ENCODE measurements at places on chromosomes 2 and 18. TPM values are rescaled to one million over a fixed set of nuclear protein-coding genes. Genes with fewer than 3 reads are reported as not detected.

The RNF144A gene
- 73.9 TPM for total RNA-seq

The L3MBTL4 gene
- total RNA-seq: 0.07 TPM

The MYO3B gene
- total RNA-seq: 3.8 TPM

The ZNF514 gene
- 12.3 TPM for total RNA-seq

The C2orf15 gene
- total RNA-seq: 1.7 TPM

- H3K4me1 ChIP-seq: peaks cover 14% of the 10 kb centered on the region
- no peaks in the 10 kb centered on the region for H3K36me3 ChIP-seq
- no peaks in the 10 kb centered on the region for H3K27me3 ChIP-seq
- peak overlapping the region; percentile 40 for H3K4me3 ChIP-seq
- DNase-seq: peak; percentile 9
Measured at GRCh38 chr2:38907743-38908562, 18.3 kb downstream of the ARHGEF33 start.

DNA sequence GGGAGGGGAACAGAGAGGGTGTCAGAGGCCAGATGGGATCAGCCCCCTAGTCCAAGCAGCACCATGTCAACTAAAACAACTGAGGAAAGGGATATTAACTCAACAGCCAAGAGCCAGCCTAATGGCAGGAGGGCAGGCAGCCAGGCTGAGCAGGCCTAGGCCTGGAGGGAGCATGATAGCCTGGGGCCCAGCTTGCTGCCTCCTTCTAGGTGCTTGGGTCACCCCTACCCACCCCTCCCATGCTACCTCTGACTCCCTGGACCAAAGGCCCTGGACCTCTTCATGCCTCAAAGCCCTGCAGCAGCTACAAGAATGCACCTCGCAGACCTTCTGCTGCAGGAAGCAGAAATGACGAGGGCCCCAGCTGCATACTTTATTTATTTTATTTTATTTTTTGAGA lies 22.1 kb upstream of the TNS1 start:
- H3K4me3 ChIP-seq: no peak overlapping the region
- H3K4me1 ChIP-seq: no peaks in the 10 kb centered on the region
- no peaks in the 10 kb centered on the region for H3K27me3 ChIP-seq
- H3K27ac ChIP-seq: no peak overlapping the region
- DNase-seq: no peak
- no peaks in the 10 kb centered on the region for H3K36me3 ChIP-seq

DNA sequence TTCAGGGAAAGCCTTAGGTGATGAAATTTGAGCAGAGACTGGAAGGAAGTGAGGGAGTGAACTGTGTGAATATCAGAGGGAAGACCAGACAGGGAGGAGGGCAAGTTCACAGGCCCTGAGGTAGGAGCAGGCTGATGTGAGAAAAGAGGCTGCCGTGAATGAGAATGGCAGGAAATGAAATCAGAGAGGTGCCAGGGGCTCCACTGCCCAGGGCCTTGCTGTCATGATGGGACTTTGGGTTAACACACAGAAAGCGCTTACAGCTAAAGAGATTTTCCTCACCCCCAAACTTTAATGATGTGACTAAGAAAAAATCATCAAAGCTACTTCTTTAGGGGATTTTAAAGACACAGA lies 53.8 kb downstream of the MARCHF4 start:
- DNase-seq: no peak
- no peaks in the 10 kb centered on the region for H3K36me3 ChIP-seq
- peak overlapping the region; percentile 44 for H3K27ac ChIP-seq
- no peak overlapping the region for H3K4me3 ChIP-seq
- H3K4me1 ChIP-seq: peaks cover 7% of the 10 kb centered on the region

- DNase-seq: no peak
- peak overlapping the region; percentile 27 for H3K27ac ChIP-seq
- no peaks in the 10 kb centered on the region for H3K27me3 ChIP-seq
- peaks cover 13% of the 10 kb centered on the region for H3K4me1 ChIP-seq
Measured at GRCh38 chr2:112272669-112273068, 2.7 kb upstream of the ZC3H6 start.

DNA sequence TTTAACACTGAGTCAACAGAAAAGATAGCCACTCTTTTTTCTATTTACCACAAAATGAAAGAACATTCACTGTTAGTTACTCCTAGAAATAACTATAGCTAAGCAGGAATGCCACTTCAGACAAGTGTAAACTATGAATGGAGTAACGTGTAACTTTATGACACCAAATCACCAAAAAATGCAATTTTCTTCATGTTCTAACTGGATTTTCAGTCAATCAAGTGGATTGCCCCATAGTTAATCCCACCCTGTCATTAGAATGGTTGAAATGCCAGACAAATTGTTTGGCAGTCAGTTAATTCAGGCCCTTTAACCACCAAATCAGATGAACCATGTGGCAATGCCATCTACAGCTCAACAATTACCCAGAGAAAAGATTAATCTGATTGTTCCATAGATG lies 9.9 kb downstream of the EPHA4 start:
- H3K4me3 ChIP-seq: no peak overlapping the region
- no peak for DNase-seq
- no peaks in the 10 kb centered on the region for H3K36me3 ChIP-seq
- H3K27ac ChIP-seq: no peak overlapping the region
- peaks cover 5% of the 10 kb centered on the region for H3K27me3 ChIP-seq

GRCh38 chr18:57744211-57744694 lies 58.9 kb downstream of the ATP8B1 start:
- no peak overlapping the region for H3K27ac ChIP-seq
- H3K27me3 ChIP-seq: no peaks in the 10 kb centered on the region
- peaks cover 5% of the 10 kb centered on the region for H3K4me1 ChIP-seq
- H3K36me3 ChIP-seq: no peaks in the 10 kb centered on the region
- H3K4me3 ChIP-seq: no peak overlapping the region

DNA sequence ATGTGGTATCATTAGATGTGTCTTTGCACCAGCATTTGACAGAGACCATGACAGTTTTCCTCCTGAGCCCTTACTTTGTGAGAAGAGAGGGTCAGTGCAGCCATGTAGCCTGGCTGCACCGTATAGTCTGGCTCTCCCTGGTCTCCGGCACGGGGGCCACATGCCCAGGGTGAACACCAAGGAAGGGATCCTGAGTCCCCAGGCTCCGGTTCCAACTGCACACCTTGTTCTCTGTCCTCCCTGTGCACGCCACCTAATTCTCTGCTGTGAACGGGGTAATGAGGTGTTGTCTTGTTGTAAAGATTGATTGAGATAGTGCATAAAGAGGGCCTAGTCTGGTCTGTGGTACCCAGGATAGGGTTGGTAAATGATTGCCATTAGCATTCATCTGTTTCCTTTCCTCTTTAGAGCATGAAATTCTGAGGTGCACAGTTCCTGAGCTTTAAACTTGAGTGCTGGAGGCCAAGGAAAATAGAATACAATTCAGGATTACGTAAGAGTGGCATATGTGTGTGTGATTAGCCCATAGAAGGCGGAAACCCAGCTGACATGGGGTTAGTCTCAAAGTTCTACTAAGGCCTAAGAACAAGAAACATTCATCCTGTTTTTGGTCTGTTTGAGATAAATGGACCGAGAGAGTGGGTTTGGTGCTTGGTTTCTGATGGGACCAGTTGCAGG lies 55.5 kb downstream of the NCK2 start:
- peaks cover 100% of the 10 kb centered on the region for H3K4me1 ChIP-seq
- H3K27ac ChIP-seq: peak overlapping the region; percentile 94
- peak overlapping the region; percentile 88 for H3K4me3 ChIP-seq
- peaks cover 27% of the 10 kb centered on the region for H3K36me3 ChIP-seq
- no peak for DNase-seq
- H3K27me3 ChIP-seq: no peaks in the 10 kb centered on the region

DNA sequence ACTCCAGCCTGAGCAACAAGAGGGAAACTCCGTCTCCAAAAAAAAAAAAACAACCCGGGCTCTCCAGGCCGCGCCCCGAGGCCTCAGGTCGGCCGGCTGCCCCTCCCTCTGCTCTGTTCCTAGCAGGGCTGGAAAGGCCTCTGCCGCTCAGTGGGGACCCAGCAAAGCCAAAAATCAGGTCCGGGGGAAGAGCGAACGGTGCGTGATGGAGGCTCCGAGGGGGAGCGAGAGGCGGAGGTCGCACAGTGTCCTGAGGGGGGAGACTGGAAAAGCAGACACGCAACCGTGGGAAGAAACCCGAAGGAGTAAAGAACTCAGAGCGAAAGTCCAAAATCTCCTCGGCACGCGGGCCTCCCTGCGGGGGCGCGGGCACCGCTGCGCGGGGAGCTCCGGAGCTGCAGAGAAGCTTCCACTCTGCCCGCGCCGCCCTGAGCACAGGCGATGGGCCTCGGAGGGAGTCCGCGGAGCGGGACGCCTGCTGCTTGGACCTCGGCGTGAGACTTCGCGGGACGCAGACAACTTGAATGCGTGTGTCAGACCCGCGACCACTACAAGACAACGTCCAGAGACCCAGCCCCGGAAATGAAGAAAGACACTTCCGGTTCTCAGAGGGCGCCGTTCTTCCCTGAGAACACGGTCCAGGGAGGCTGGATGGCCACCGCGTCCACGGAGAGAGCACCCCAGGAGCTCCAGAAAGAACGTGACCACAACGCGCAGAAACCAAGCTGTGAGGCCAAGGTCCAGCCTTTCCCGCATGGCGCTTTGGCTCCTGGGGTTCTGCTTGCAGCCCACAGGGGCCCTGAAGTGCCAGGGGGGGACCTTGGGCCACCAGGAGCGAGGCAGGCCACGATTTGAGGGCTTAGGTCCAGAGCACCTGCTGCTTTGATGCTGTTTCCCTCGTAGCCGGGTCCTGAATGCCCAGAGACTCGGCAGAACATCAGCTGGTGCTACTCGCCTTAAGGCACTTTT lies 219.8 kb downstream of the DPP10 start:
- no peak overlapping the region for H3K27ac ChIP-seq
- H3K4me1 ChIP-seq: peaks cover 7% of the 10 kb centered on the region
- peaks cover 11% of the 10 kb centered on the region for H3K27me3 ChIP-seq
- H3K4me3 ChIP-seq: peak overlapping the region; percentile 86
- DNase-seq: peak; percentile 1

- no peaks in the 10 kb centered on the region for H3K4me1 ChIP-seq
- peaks cover 19% of the 10 kb centered on the region for H3K27me3 ChIP-seq
- no peak overlapping the region for H3K4me3 ChIP-seq
- H3K27ac ChIP-seq: no peak overlapping the region
- no peaks in the 10 kb centered on the region for H3K36me3 ChIP-seq
Measured at GRCh38 chr2:215535741-215536140, 99.9 kb upstream of the FN1 start.

GRCh38 chr2:189178054-189178453 lies 1.5 kb downstream of the COL5A2 start:
- no peak overlapping the region for H3K27ac ChIP-seq
- peaks cover 17% of the 10 kb centered on the region for H3K27me3 ChIP-seq
- no peak for DNase-seq
- H3K4me1 ChIP-seq: peaks cover 16% of the 10 kb centered on the region
- H3K36me3 ChIP-seq: no peaks in the 10 kb centered on the region

DNA sequence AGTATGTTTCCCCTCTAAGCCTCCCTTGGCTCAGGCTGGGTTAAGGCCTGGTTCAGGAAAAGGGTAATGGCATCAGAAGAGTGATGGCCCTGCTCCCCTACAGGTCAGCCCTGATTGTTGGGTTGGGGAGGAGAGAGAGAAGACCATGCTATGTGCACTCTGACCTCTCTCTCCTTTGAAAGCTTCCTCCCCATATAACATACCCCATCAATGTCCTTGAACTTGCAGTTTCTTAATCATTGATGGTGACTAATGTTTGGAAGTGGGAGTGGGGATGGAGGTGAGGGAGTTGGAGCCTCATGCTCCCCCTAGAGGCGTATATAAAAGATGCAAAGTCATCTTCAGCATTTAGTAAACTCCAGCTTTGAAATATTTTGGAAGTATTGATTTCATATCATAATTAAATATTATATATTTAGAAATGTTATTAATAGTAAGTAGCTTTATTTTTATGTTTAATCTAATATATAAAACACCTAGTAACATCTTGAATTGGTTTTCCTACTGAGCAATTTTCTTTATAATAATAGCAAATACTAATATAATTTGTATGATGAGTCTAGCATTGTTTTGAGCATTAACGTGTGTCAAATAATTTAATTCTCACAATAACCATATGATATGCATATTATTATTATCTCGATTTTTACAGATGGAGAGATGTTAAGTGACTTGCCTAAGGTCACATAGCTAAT lies 8.8 kb downstream of the PLCL1 start:
- no peaks in the 10 kb centered on the region for H3K27me3 ChIP-seq
- H3K4me3 ChIP-seq: no peak overlapping the region
- peak; percentile 14 for DNase-seq
- no peak overlapping the region for H3K27ac ChIP-seq
- H3K36me3 ChIP-seq: peaks cover 1% of the 10 kb centered on the region

DNA sequence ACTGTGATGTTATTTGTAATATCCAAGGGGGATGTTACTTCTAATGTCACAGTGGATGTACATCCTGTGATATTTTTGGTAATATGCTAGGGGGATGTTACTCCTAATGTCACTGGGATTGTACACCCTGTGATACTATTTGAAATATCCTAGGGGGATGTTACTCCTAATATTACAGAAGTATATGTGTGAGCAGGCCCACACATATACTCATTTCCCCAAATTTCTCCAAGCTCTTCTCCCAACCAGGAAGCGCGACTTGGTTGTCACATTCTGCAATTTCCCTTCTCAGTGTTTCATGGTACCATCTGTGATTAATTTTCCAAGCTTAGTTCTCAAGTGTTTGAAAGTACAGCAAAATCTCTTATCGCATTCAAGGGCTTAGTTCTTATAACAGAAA lies 29.5 kb upstream of the CHN1 start:
- no peak for DNase-seq
- no peak overlapping the region for H3K27ac ChIP-seq
- H3K36me3 ChIP-seq: no peaks in the 10 kb centered on the region
- H3K4me1 ChIP-seq: peaks cover 6% of the 10 kb centered on the region
- no peak overlapping the region for H3K4me3 ChIP-seq

DNA sequence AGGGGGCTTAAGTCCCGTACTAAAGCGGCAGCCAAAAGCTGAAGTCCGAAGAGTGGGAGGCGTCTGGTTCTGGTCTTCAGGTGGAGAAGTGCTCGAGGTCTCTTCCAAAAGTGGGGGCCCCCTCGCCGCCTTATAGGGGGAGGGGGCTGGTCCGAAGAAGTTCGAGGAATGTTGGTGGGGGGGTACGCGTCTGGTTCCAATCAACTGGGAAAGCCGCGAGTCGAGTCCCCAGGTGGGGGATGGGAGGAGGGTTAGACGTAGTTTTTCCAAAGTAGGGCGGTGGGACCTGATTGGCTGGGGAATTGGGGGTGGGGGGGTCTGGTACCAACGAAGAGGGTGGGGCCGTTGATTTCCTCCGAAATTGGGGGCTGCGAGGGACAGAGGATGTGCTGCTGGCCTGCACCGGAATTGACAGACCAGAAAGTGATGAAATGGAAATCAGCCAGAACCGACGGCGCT lies 594 bp downstream of the ITM2C start:
- DNase-seq: no peak
- peaks cover 51% of the 10 kb centered on the region for H3K4me1 ChIP-seq
- H3K27ac ChIP-seq: no peak overlapping the region

DNA sequence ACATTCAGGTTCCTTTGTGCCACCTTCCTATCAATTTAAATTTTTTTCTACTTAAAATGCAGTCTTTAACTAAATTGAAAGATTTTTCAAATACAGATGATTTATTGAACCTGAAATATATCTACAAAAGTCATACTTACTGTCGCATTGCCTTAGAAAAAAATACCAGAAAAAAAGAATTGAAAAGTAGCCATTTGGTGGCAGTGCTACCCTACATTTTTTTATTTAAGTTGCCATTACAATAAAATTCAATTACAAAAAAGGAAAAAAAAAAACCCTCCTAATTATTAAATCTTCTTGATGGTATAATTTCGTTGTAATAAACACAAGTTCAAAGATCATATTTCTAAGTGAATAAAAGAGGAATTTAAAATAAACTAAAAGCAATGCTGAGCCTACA lies 43.4 kb downstream of the DSC3 start:
- no peaks in the 10 kb centered on the region for H3K36me3 ChIP-seq
- no peaks in the 10 kb centered on the region for H3K4me1 ChIP-seq
- no peaks in the 10 kb centered on the region for H3K27me3 ChIP-seq

Data from activated T-cell treated with anti-CD3 and anti-CD28 coated beads, Interleukin-2, amount 50 U/mL, for 72 hours (primary cell).